ENCODE measurements at places on chromosomes 16 and 17.

DNA sequence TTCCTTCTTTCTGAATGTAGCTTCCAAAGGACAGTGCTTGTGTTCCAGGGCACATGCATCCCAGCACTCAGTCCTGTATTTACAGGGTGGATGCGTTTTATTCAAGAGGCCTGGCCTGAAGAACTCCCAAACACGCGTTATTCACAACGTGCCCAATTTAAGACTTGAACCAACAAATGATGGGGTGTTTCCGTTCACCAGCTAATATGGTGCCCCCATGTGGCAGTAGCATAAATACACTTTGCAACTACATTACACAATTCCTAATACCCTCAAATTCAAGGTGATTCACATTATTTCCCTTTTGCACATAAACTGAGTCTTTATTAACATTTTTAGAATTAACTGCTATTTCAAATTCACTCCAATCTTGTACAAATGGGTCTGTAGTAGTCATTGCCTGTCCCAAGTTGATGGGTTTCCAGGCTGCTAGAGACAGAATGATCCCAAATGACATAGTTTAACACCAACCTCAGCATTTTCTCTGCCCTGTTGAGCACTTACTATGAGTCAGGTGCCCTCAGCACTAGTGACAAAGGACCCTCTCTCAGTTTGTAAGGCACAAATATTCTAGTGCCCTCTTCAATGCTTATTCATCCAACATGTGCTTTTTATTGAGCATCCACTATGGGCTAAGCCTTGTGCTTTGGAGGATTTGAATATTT is 26.9 kb downstream of the HSD17B2 start:
- DNase-seq: no peak

DNA sequence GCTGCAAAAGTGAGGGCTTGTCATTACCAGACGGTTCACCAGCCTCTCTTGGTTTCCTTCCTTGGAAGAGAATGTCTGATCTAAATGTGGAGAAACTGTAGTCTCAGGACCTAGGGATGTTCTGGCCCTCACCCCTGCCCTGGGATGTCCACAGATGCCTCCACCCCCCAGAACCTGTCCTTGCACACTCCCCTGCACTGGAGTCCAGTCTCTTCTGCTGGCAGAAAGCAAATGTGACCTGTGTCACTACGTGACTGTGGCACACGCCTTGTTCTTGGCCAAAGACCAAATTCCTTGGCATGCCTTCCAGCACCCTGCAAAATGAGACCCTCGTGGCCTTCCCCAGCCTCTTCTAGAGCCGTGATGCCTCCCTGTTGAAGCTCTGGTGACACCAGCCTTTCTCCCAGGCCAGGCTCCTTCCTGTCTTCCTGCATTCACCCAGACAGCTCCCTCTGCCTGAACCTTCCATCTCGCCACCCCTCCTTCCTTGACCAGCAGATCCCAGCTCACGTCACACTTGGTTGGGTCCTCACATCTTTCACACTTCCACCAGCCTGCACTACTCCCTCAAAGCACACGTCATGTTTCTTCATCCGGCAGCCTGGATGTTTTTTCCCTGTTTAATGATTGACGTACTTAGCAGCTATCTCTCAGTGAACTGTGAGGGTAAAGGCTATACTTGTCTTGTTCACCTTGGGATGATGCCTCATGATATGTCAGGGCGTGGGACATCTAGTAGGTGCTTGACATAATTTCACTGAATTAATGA is 4.3 kb downstream of the ZNF768 start:
- DNase-seq: no peak

DNA sequence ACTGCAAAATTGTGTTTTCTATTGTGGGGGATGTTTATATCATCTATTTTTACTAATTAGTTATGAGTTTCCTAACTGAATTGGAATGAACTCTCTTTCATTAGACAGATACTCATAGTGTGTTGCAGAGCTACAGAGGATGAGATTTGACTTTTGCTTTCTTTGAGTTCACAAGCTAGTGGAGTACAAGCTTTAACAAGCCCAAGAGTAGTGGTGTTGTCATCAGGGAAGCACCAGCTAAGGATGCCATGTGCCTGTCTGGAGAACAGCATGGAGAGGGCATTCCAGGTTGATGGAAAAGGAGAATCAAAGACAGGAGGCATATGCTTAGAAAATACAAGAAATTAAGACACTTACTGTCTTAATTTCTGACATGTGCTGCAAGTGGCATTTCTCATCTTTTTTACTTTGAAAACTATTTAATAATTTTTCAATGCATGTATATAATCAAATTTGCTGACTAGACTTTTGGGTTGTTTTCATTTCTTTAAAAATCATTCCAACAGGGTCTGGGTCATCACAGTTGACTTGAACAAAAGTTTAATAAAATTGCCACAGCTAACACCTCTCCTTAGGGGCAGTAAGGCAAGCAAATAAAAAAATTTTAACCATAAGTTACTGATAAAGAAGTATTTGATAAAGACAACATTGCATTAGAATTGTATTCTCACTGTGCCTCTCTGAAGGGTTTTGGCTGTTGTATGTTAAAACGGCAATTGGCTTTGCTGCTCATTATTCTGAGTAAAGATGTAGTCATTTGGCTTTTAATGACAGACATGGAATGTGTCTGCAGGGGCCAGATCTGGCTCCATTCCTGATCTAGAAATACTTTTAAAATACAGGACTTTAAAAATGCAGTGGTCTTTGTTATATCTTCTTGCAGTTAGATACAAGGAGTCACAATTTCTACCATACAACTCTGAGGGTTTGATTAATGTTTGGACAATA is 323.7 kb upstream of the CDH11 start:
- no peak for DNase-seq

GRCh38 chr16:21186326-21186691 is 25.1 kb downstream of the ZP2 start:
- no peak for DNase-seq

GRCh38 chr16:66926961-66927436 is 1.7 kb upstream of the RRAD start:
- peak; percentile 96 for DNase-seq

All from H54 (cell line).